Foreskin keratinocyte (primary cell): ENCODE measurements at places on chromosomes 6 and 20. TPM values are rescaled to one million over a fixed set of nuclear protein-coding genes. Genes with fewer than 3 reads are reported as not detected.

DNA sequence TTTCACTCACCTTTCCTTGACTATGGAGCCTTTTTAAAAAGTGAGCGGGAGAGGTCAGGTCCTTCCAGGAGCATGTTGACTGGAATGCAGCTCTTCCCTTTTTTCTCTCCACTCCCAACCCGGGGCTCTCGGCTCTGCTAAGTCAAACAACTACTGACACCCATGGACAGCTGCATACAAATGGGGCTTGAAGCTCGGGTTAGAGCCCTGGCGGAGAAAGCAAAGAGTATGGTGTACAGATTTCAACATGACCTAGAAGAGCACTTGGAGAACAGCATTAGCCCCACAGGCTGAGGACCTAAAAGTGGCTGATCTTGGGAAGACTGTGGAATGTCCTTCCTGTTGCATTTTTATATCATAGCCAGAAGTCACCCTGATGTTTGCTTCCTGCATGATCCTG, 162.0 kb upstream of the STMND1 start:
- no peak for DNase-seq

DNA sequence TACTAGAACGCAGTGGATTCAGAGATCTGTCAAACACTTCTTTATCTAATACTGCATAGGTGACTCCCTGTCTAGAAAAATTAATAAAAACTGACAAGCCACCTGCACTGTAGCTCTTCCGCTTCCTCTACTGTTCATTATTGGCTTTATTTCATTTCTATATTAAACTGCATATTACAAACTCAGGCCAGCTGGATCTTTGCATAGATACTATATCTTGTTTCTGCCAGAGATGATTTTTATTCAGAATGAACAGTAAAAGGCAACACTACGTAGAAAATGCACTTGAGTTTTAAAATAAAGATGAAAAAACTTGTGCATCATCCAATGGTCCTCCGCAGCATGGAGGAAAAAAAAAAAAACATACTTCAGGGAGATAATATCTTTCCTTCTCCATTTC, 508.3 kb downstream of the PRKN start:
- DNase-seq, result no peak

GRCh38 chr6:87250019-87250418, 72.4 kb upstream of the SMIM8 start:
- DNase-seq, result no peak

- DNase-seq, result peak; percentile 63
Observed at GRCh38 chr6:73523434-73524123, 2.7 kb upstream of the EEF1A1 start.

DNA sequence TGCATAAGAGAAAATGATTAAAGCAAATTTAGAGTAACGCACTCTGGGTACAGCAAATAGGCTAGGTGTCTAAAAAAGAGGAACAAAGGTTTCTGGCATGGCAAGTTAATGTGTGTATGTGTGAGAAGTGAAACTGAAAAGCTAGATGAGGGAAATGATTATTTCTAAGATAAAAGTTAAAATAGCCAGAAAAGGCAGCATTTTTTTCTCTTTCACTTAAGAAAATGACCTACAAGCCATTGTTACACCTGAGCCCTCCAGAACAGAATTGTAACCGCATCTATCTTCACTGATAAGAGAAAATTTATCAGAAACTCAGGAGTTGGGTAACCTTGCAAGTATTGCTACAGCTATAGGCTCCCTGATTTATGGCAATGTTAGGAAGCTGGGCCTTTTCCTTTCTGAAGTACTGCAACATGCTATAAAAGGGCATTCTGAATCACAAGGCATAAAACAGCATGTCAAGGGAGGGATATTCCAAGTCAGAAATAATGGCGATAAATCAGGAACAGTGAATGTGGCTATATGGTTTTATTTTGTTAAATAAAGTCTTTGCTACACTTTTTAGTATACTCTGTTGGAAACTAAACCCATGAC, 395.3 kb downstream of the TBC1D32 start:
- DNase-seq, result no peak

DNA sequence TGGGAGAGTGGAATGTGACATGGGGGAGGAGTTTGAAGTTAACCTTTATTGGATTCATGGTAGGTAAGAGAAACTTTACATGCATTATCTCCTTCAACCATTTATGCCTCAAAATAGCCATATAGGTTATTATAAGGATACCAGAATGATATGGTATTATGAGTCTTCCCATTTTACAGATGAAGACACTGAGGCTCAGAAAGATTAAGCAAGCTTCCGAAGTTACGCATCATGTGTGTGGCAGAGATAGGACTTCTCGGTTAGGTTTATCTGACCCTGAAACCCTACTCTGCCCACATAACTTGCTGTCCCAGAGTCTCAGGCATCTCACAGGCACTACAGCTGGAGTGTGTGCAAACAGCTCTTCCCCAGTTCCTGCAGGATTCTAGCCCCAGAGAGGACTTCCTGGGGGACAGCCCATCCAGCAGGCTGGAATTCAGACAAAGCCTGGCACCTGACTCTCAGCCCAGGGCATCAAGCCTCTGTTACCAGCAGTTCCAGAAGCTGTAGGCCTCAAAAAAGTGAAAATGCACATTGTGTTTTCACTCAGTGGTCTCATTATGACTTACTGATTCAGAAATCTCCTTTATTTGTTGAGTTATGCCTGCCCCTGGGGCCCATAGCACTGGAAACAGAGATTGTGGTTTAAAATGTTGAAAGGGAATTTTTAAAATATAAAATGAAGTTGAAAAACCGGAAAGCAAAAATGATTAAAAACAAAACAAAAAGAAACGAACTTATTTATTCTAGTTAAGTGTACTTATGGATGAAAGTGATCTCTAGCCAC, 512.8 kb upstream of the CHD6 start:
- DNase-seq, result no peak

GRCh38 chr20:41533537-41534136, 84.5 kb downstream of the CHD6 start:
- DNase-seq, result no peak

DNA sequence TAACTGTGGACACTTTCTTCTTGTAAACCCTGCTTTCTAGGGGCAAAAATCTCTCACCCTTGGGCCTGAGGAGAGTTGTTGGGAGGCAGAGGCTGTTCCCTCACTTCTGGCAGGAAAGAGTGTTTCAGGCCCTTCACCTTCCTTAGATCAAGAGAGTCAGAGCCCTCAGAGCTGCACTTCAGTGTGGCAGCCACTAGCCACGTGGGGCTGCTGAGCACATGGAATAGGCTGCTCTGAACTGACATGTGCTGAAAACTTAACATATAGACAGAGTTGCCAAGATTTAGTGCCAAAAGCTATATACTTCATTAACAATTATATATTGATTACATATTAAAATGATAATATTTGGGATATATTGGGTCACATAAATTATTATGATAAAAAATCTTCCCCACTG, 4.4 kb upstream of the LMBRD1 start:
- DNase-seq, result no peak

DNA sequence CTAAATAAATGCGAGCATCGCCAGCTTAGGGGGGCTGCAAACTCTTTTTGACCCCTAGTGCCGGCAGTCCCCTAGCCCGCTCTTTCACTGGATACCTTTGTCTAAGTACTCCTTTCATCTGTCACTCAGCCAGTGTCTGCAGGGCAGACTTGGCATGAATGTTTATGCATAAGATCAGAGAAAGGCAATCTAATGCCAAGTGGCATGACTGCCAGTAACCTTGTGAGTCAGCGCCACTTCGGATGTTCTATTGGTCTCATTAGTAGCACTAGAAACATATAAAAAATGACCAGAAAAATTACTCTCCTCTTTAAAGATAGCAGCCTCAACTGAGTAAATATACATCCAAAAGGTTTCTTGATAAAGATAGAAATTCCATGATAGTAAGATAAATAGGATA, 192.2 kb downstream of the TBC1D32 start:
- DNase-seq, result no peak

DNA sequence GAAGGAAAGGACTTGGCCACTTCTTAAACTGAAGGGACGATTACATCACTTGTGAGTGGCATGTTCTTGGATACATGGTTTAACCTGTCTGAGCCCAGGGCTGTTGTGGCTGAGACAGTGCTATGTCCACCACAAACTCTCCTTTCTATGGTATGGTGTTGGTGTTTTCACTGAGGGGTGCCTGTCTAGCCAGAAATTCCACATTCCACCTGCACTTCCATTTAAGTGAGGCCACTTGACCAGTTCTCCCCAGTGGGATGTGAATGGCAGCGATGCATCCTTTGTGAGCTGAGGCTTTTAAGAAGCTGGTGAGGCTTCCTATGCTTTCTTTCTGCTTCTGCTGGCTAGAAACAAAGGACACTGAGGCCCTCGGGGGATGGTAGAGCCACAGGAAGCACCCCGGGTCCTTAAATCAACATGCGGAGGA, 151.4 kb upstream of the CHD6 start:
- no peak for DNase-seq

GRCh38 chr20:31476643-31477215, 1.6 kb downstream of the REM1 start:
- no peak for DNase-seq

GRCh38 chr6:132734694-132735236, 20.9 kb upstream of the VNN1 start:
- peak; percentile 43 for DNase-seq

DNA sequence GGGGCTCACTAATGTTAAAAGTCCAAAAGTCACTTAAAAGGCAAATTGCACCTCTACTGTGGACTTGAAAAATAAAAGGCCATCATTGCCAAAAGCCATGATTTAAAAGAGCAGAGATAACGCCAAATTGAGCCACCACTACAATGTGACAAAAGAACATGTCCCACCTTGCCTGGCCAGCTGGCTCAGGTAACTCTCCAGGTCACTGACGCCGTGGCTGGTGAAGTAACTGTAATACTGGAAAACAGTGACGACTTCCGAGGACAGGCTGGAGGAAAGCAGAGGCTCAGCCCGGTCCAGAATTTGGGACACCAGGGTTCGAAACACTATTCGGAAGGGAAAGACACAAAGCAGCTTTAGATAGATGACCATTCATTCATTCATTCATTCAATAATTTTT, 29.3 kb upstream of the ARMH2 start:
- DNase-seq, result no peak

- no peak for DNase-seq
Observed at GRCh38 chr20:52922436-52922835, 49.7 kb upstream of the TSHZ2 start.

DNA sequence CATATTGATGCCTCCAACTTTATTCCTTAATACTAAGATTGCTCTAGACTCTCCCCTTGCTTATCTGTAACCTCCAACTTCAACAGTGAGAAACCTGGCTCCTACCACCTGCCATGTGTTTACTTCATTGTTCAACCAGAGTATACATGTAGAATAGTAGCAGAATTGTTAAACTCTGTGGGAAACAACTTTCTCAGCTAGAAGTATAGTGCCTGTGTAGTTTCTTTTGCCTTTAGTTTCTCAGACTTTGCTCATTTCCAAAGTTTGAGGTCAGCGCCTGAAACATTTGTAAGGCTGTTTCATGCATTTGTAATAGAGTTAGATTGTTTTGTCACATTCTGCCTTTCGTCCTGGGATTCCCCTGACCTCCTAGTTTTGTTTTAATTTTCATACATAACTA, 34.9 kb upstream of the HECA start:
- no peak for DNase-seq

DNA sequence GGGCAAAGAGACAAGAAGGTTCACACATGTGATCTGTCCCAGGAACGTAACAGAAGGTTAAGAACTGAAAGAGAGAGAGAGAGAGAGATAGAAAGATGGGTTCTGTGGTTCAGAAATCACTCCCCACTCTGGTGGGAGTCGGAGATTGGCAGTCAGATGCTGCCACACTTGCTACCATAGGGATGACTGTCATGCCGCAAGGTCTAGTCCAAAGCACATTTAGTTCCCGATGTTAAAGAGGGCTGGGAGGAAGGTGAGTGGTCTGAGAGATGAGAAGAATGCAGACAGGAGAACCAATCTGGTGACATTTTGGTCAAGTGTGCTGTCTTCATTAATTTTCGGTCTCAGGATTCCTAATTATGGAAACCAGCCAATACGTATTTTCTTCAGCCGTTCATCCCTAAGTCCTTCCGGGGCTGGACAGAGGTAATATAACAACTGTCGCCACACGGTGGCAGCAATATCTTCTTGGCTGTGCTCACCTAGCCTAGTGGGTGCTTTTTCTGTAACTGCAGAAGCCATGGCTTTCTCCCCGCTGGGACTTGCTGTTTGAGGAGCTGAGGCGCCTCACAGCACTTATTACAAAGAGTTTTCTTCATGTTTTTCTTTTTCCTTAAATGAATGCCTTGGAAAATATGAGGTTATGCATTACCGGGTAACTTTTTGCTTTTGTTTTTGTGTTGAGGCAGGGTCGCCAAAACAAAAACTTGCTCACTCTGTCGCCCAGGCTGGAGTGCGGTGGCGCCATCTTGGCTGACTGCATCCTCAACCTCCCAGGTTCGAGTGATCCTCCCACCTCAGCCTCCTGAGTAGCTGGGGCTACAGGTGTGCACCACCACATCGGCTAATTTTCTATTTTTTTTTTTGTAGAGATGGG, 46.0 kb downstream of the SLC35D3 start:
- peak; percentile 29 for DNase-seq

GRCh38 chr6:125944434-125944816, 12.1 kb upstream of the HINT3 start:
- peak; percentile 44 for DNase-seq

DNA sequence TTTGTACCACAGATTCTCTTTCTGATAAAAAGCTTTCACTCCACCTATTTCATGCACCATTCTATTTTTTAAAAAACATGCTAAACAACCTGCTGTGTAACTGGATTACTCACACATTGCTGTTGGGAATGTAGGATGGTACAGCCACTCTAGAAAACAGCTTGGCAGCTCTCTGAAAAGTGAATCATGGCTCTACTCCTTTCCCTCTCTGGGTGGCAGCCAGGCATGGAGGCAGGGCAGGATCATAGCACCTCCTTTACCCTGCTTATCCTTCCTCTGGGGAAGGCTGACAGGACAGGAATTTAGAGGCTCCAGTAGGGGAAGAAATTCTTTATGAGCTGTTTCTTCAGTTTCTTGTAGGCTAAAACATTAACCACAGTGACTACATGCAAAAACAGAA, 6.7 kb upstream of the VNN2 start:
- DNase-seq, result peak; percentile 97

DNA sequence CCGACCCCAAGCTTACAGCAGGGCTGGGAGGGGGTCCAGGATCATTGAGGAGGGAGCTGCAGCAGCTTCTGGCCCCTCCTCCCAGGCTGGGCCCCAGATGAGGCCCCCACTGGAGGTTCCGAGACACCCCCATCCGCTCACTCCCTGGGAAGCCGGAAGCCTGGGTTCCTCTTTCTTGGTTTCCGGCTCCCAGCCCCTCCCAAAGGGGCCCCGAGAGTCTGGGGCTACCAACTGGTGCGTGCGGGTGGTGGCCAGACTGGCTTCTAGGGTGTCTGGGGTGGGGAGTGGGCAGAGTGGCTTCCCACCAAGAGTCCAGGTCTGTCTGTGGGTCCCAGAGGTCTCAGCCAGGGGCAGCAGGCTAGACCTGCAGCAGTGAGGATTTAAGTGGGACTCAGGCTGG, 2.2 kb downstream of the RGS19 start:
- no peak for DNase-seq

Gene DOK5
- polyA plus RNA-seq, result not detected in 2 replicates

Gene DCDC2
- 0.18 and 0.23 TPM in 2 replicates for polyA plus RNA-seq
